Putamen (tissue), 1 donor: ENCODE measurements at places on chromosomes 2 and 18.

DNA sequence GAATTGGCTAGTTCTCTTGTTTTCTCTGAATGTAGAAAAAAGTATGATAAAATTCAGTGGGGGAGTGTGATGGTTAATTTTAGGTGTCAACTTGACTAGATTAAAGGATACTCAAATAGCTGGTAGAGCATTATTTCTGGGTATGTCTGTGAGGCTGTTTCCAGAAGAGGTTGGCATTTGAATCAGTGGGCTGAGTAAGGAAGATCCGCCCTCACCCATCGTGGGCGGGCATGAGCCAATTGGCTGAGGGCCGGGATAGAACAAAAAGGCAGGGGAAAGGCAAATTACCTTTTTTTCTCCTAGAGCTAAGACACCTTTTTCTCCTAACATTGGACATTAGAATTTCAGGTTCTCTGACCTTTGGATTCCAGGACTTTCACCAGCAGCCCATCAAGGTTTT, 667.6 kb upstream of the SLC8A1 start:
- DNase-seq = no peak

DNA sequence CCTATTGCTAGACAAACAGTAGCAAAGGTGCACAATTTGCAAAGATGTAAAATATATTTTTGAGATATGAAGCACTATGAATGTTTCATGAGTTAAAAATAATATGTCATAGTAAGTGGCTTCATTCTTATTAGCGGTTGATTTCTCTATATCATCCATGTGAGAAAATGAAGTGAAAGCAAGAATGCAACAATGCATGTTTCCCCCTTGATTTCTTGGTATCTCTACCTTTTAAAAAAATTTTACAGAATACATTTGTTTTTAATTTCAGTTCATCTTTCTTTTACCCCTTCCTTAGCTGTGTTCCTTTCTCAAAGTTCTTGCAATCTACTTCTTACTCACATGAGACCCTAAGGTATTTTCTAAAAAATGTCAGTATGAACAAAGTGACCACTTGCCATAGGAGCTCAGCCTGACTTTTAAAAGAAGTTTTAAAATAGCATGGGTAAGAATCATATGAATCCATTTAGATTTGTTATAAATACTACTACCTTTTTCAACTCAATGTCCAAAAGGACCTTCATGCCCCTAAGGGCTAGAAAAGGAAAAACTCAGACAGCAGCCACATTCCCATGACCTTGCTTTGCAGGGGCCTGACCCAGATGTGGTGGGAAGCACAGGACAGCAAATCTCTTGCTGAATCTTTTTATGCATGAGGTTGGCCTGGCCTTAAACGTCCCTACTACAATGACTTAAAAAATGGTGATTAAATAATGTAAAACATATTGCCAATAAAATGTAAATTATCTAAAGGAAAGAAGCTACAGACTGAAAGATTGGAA, 14.8 kb upstream of the SLC38A11 start:
- no peak for DNase-seq

- DNase-seq = no peak
Observed at GRCh38 chr2:160984426-160985077, 175.7 kb upstream of the TANK start.

- DNase-seq = no peak
Observed at GRCh38 chr2:126884861-126885750, 13.6 kb upstream of the TEX51 start.

DNA sequence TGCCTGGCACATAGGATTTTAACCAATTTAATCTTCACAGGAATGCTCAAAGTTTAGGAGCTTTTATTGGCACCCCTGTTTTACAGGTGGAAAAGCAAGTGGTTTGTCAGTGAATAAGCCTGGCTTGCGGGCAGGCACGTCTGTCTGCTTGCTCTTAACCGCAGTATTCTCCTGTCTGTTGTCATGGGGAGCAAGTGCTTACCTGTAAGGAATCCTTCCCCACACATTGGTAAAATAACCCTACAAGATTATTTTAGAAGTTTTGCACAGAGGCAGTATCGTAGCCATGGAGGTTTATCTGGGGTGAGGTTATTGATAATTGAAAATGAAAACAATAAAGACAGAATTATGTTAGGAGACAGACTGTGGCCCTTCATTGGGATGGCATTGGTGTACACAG, 174.9 kb downstream of the AGAP1 start:
- no peak for DNase-seq

- DNase-seq = peak; percentile 59
Observed at GRCh38 chr2:133774654-133775015, 206.4 kb upstream of the NCKAP5 start.

- DNase-seq = no peak
Observed at GRCh38 chr18:22796113-22796512, 137.0 kb upstream of the RBBP8 start.

GRCh38 chr2:218839888-218840287, 8.3 kb upstream of the PRKAG3 start:
- DNase-seq = no peak

DNA sequence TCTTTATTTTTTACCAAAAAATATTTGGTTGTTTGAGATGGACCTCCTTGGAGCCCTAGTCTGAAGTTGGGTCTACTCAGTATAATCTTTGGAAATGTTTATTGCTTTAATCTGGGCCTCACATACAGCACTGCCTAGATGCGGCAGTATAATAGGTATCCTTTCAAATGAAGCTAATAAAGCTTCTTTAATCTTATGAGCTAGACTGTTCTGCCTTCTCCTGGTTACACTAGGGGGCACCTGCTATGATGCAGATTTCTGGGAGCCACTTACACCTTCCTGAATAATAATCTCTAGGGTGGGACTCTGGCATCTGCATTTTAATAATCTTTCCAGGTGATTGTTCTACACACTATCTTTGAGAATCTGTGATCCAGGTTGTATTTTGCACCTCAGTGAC, 169.7 kb upstream of the SESTD1 start:
- DNase-seq = no peak

DNA sequence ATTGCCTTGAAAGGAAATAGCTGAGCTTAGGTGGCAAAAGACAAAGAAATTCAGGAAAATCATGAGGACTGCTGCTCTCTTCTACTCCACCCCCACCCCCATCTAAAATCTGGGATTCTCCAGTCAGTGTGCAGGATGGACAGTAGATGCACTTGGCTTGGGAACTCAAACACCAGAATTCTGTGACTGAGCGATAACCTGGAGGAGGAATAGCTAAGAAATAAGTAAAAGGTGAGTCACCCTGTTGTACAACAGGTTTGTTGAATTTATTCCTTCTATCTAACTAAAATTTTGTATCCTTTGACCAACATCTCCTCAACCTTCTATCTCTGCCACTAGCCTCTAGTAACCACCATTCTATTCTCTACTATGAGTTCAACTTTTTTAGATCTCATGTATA, 1029.9 kb upstream of the ACVR2A start:
- no peak for DNase-seq

- no peak for DNase-seq
Observed at GRCh38 chr2:129957891-129958290, 21.6 kb upstream of the RAB6C start.

GRCh38 chr18:8260827-8261226, 348.4 kb upstream of the RAB12 start:
- DNase-seq = no peak

DNA sequence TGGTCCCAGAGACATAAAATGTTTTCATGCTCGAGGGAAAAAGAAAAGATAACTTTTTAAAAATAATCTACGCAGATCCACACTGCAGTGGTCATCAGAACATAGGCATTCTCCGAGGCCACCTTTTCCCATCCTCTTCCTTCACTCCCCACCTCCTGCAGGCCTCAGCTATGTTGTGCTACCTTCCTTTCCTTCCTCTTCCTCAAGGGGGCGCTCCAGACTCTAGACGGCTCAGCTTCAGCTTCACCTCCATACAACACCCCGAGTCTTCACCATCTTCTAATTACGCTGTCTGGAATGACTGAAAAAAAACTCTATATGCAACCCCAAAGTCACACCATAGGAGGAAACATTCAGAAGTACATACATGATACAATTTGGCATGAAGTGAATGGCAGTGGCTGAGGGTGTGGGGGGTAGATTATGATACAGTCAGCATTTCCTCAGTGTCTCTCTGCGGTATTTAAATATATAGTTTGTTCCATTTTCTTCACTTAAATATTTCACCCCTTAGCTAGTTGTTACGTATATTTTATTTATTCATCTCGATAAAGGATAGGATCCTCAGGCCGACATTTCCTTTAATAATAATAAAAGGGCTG, 583.6 kb downstream of the IRS1 start:
- peak; percentile 29 for DNase-seq

- DNase-seq = no peak
Observed at GRCh38 chr2:135585586-135585985, 54.3 kb downstream of the R3HDM1 start.

- DNase-seq = no peak
Observed at GRCh38 chr2:10079266-10079869, 843 bp downstream of the CYS1 start.

DNA sequence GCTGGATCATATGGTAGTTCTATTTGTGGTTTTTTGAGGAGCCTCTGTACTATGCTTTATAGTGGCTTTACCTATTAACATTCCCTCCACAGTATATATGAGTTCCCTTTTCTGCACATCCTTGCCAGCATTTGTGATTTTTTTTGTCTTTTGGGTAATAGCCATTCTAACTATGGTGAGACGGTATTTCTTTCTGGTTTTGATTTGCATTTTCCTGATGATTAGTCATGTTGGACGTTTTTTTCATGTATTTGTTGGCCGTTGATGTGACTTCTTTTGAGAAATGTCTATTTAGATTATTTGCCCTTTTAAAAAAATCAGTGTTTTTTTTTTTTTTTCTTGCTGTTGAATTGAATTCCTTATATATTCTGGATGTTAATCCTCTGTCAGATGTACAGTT, 31.1 kb downstream of the ACTR3 start:
- DNase-seq = no peak

GRCh38 chr2:54638774-54639187, 84.7 kb upstream of the EML6 start:
- no peak for DNase-seq

DNA sequence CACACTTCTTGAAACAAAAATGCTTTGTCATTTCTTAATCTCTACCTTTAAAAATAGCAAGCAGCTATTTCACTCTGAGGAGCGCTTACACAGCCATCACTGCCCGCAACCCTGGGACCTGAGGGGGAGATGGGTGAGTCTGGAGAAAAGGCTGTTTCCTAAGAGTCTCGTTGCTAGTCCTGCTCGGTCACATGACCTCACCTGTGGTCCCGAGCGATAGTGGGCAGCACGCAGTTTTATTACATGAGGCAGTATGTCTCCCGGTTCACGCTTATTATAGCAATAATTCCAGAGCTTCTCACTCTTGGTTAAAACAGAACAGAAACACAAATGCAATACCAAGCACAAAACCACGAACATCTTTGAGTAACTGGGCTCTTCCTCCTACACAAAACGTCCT, 105.3 kb downstream of the ZNF516 start:
- DNase-seq = no peak

DNA sequence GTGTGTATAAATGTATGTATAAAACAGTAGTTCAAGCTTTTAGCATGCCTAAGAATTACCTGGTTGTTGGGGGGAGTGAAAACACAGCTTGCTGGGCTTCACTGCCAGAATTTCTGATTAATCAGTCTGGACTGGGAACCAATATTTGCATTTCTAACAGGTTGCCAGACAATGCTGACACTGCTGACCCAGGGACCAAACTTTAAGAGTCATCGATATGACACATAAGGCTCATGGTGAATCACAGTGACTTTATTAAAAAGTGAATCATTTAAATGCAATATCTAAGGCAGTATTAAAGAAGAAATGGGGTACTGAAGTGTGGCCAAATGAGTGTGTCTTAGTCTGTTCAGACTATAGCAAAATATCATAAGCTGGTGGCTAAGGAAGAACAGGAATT, 195.9 kb upstream of the DTNA start:
- no peak for DNase-seq

DNA sequence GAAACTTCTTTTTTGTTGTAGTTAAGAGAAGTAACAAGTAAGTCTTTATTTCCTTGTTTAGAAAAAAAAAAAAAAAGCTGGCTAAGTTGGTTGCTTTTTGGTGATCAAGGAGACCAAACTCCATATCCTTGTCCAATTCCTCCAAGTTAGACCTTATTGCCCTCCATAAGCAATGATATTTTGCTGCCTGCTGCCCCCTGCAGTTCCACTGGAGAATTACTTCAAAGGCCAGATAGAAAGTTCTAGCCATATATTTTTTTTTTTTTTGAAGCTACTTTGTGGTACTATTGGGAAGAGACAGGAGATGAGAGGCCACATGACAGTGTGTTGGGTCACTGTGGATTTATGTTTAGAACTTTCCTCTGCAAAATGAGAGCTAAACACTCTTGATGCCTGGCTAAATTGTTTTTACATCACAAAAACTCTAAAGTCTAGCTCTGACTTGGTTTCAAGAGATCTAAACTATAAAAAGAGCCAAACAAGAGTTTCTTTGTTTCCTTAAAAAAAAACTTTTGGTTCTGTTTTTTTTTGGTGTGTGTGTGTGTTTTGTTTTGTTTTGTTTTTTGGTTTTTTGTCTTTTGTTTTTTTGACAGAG, 80.7 kb upstream of the RASGRP3 start:
- DNase-seq = no peak

GRCh38 chr2:52563151-52563550, 1204.5 kb upstream of the CHAC2 start:
- no peak for DNase-seq

DNA sequence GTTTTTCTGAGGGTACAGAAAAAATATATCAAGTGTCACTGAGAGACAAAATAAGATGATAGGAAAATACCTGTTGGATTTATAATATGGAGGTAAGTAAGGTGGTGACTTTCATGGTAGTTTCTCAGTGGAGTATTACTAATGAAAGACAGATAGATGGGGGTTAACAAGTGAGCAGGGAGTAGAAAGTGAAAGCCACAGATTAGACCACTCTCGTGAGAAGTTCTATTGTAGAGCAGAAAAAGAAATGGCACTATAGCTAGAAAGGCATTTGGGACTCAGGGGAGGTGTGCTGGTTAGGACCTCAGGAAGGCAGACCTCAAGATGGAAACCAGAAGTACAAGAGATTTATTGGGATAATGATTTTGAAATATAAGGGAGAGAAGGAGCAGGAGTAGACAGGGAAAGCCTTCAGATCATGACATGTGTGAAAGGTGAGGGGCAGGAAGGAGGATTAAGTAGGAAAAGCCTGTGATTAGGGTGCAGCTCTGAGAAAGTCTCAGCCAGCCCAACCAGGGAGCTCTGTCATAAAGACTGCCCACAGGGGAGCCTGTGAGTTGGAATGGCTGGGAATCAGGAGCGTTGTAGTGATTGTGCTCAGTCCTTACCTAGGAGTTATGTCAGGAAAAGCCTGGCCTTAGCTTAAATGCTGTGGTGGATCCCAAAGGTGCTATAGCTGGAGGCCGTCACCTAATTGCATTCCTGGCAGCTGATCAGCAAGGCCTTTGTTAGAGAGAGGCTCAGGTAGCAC, 198.1 kb downstream of the IKZF2 start:
- DNase-seq = no peak

DNA sequence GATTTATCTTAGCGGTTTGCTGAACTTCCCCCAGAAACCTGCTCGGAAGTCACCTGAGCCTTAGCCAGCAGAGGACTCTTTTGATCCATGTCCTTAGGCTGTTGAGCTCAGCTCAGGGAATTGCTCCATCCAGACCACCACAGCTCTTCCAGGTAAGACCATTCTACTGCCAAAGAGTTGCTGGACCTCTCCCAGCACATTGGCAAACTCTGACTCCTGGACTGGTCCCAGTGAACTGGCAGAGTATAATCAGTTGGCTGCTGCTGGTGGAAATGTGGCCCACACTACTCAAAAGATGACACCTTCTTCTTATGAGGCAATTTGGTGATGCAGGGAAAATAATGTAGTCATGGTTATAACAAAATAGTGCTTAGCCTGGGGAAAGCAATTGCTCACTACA, 308.8 kb upstream of the FIGN start:
- DNase-seq = no peak

- DNase-seq = no peak
Observed at GRCh38 chr18:39958876-39959275, 1996.2 kb upstream of the PIK3C3 start.
